Stimulated activated naive CD8-positive, alpha-beta T cell treated with anti-CD3 and anti-CD28 coated beads, Interleukin-15, Interleukin-2, amounts not matched to agents 100 U/mL and 50 U/mL, for 24 hours (primary cell): ENCODE measurements at places on chromosomes 12 and 14.

DNA sequence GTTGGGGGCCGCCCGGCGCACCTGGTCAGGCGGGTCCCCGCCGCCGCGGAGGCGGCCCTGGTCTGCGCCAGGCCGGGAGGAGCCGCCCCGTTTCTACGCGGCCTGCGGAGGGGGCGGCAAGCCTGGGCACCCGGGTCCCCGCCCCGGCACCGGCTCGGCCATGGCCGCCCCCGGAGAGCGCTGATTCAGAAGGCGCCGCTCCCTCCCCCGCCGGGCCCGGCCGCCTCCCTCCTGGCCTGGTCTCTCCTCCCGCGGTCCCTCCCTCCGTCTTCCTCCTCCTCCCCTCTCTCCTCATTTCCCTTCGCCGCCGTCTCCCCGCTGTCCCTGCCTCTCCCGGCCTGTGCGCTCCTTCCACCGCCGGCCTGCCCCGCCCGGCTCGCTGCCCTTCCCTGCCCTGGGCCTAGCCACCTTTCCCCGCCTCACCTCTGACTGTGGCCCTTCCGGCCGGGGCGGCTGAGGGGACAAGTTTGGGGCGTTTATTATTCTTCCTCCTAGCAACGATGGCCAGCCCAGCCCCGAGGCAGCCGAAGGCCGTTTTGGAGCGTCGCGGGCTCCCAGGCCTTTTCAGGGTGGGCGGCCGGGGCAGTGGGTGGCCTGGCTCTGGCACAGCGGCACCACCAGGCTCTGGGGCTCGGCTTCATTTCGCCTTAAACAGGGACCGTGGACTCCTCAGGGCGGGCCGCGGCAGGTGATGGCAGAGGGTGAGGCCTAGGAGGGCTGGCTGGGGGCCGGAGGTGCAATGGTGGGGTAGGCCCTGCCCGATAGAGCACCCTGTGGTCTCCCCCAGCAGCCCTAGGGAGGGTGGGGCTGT, 768 bp downstream of the CEP170B start:
- DNase-seq: peak; percentile 57

DNA sequence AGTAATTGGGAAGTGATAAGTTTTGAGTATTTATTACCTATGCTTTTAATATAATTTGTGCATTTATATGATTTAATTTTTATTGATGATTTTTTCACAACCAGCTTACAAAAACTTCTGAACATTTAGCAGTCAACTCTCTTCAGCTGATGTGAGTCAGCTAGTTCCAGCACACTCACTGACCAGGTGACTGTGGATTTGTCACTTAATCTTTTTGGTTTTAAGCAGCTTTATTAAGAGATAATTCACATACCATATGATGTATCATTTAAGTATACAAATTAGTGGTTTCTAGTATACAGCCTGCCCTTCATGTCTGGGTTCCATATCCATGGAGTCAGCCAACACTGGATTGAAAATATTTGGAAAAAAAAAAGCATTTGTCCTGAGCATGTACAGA, 103.5 kb downstream of the SYNE2 start:
- no peak for DNase-seq

- no peak for DNase-seq
Measured at GRCh38 chr12:63305901-63306875, 155.2 kb upstream of the AVPR1A start.

DNA sequence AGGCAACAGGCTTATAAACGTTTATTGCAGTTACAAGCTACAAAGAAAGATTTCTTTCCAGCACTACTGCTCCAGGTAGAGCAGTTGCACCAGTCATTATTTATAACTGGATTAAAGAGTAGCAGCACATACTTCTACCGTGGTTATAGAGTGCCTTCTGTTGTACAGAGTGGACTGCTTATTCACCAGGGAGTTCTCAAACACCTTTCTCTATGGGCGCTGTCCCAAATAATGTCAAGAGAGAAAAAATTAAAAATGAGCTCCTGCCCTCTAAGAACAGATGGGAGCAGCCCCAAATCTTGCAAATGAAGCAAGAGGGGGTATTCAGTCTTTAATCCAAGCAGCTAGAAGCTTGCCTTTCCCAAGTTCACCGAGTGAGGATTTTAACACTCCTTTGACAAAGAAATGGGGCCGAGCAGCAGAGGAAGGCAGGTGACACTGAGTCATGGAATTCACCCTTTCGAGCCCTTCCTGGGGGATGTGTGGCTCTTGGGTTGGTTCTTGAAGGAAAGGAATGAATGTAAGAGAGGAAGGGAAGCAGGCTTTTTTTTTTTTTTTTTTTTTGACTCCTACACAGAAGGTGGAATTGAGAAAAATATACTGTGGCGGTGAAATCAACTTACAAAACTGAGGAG, 181.2 kb downstream of the PRKCH start:
- peak; percentile 51 for DNase-seq

DNA sequence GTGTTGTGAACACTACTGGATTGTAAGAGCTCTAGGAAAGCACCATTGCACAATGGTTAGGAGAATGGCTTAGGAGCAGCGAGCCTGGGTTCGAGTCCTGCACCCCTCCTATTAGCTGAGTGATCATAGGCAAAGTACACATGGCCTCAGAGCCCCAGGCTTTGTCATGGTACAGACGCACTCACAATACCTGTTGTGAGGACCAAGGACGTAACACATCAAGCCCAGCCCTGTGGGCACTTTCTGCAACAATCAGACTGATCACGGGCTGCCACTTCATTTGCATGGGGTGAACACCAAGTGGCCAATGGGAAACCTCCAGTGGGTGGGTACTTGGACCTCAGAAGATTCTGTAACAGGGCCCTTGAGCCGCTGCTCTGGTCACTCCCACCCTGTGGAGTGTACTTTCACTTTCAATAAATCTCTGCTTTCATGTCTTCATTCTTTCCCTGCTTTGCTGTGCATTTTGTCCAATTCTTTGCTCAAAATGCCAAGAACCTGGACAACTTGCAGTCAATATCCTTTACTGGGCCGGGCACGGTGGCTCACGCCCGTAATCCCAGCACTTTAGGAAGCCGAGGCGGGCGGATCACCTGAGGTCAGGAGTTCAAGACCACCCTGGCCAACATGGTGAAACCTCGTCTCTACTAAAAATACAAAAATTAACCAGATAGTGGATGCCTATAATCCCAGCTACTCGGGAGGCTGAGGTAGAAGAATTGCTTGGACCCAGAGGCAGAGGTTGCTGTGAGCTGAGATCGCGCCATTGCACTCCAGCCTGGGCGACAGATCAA, 28.2 kb downstream of the GLRX5 start:
- no peak for DNase-seq

DNA sequence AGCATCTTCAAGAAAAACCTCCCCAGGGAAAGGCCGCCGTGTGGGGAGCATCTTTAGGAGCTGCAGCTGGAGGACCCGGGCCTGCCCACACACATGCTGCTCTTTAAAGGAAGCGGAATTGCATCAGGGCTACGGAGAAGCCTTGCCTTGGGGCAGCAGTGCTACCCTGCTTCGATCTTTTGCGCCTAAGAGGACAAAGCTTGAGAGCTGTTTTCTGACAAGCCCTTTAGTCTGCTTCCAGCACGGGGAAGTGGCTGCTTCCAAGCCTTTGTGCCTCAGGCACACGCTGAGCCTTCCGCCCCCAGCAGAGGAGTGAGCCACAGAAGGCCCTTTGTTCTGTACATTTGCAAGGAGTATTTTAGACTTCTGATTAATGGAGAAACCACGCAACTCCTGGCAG, 31.5 kb downstream of the COA8 start:
- no peak for DNase-seq

GRCh38 chr12:112801055-112801454, 9.5 kb downstream of the RPH3A start:
- DNase-seq: no peak

DNA sequence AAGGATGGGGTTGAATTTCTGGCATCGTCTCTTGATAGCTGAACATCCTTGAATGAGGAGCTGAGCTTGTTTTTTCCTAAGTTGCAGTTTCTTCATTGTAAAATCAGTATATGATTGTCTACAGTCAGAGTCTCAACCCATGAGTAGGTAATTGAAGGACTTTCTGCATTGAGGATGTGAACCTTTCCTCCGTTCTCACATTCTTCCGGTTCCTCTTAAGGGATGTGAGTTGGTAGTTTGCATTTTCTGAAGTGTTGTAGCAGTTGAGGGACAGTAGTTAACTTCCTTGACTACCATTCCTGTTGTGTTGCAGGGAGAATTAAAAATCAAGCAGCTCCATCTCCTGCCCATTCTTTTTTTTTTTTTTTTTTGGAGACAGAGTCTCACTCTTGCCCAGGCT, 19.1 kb downstream of the TPCN1 start:
- DNase-seq: no peak

- DNase-seq: no peak
Measured at GRCh38 chr14:88030892-88031291, 26.0 kb downstream of the GPR65 start.

DNA sequence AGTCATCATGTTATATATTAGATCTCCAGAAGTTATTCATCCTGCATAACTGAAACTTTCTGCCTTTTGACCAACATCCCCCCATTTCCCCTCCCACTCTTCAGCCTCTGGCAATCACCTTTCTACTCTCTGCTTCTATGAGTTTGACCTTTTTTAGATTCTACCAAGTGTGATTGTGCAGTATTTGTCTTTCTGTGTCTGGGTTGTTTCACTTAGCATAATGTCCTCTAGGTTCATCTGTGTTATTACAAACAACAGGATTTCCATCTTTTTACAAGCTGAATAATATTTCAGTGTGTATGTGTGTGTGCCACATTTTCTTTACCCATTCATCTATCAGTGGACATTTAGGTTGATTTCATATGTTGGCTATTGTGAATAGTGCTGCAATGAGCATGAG, 11.2 kb upstream of the WSCD2 start:
- no peak for DNase-seq

DNA sequence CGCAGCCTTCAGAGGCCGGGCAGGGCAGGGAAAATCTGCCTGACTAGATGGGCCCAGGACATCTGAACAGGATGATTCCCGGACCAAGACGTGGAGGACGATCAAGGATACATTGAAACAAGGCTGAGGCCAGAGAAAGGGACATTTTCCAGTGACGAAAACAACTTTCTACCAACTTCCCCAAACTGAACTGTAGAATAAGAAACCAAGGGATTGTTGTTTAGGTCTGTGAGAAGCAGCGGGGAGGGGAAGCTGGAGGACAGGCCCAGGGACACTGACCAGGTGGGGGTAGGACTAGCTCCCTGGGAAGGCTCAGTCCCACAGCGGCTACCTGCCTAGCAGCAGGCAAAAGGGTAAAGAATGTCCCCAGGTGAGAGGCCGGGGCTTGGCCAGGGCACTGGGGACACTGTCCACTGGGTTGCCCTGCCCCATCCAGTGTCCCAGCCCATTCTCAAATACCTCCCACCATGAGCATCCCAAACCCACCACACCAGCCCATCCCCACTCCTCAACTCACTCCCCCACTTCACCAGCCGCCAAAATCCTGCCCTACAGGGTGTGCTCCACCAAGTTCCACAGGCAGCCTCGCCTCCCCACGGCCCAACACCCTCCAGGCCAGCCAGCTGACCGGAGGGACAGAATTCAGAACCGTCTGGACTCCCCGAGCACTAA, 995 bp downstream of the TNFRSF1A start:
- no peak for DNase-seq

- DNase-seq: no peak
Measured at GRCh38 chr12:66779466-66779865, 100.6 kb upstream of the GRIP1 start.

DNA sequence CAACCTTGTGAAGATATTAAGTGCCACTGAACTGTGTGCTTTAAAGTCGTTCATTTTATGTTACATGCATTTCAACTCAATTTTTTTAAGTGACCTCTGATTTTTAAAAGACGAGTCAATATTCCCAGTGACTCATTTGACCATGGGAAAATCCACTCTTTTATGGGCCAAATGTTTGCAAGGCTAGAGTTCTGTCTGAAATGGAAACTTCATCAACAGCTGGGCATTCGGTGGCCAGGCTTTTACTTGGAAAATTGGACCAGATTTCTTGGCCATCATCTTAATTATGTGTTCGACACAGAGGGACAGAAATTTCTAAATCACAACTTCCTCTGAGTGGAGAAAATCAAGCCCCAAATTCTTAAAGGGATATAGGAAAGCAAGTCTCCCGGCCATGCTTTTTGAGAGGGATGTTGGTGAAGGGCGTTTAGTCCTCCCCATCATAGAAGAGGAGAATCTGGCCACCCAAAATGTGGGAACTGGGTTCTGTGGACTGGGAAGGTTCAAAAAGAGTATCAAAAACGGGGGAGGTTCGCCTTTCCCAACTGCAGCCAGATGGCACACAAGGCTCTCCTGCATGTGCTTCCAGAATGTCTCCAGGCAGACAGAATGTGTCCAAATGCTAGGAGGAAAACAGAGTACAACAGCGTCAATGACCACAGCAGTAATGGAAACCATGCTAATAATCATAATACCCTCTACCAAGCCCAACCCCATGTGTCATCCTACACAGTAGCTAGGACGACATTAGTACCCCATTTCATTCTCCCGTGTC, 40.9 kb upstream of the FZD10 start:
- no peak for DNase-seq

DNA sequence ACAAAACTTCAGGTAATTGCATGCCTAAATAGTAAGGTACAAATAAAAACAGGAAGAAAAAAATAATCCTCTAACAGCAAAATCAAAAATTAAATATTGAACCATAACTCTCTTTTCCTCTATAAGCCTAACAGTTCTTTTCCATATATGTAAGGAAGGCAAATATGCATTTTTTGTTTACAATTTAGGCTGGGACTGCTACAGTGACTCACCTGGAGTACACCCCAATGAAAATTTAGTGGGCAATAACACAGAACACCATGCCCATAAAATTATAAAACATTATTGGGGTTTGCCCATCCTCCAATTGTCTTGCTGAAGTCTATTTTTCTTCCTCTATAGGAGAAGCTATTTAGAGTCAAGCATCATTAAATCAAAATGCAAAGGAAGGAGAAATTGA, 277.0 kb downstream of the PAWR start:
- DNase-seq: no peak

DNA sequence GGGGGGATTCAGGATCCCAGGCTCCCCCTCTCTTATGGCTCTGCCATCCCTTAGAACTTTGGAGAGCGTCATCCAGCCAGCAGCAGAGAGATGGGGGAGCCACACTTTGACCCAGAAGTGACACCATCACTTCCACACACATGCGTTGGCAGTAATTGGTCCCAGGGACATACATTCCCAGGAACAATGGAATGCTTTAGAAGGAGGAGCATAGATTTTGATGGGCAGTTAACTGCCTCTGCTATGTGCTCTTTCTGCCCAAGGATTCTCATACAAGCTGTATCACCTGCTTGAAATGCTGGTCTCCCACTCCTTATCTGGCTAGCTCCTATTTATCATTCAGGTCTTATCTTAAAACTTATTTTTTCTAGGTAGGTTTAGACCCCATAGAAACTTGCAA, 109.0 kb upstream of the RPH3A start:
- DNase-seq: no peak
